ENCODE measurements at places on chromosomes 3 and 15.

- no peak for DNase-seq
Observed at GRCh38 chr3:134363381-134363755, 10.9 kb downstream of the AMOTL2 start.

GRCh38 chr3:114242947-114243346 lies 5.6 kb upstream of the ZNF80 start:
- no peak for DNase-seq

- no peak for DNase-seq
Observed at GRCh38 chr15:83723216-83723615, 69.3 kb downstream of the ADAMTSL3 start.

- no peak for DNase-seq
Observed at GRCh38 chr3:30500666-30501399, 105.6 kb upstream of the TGFBR2 start.

DNA sequence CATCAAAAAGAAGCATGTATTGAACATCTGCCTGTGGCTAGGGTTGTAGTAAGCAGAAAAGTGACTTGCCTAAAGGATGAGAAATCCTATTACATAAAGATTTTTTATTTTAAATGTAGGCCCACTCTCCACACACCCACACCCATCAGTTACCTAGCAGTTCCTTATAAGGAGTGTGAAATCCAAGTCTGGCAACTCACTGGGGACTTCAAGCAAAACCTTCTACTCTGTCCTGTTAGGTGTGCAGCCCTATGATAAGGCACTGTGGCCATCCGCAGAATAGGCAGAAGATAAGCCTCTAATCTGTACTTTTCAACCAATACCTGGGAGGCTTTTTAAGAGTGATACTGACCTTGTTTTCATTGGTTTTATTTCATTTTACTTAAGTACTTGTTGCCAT lies 52.7 kb upstream of the TJP1 start:
- DNase-seq = no peak

GRCh38 chr15:69729167-69729748 lies 276.6 kb downstream of the RPLP1 start:
- peak; percentile 45 for DNase-seq

GRCh38 chr3:160667452-160667851 lies 9.5 kb upstream of the ARL14 start:
- peak; percentile 98 for DNase-seq

DNA sequence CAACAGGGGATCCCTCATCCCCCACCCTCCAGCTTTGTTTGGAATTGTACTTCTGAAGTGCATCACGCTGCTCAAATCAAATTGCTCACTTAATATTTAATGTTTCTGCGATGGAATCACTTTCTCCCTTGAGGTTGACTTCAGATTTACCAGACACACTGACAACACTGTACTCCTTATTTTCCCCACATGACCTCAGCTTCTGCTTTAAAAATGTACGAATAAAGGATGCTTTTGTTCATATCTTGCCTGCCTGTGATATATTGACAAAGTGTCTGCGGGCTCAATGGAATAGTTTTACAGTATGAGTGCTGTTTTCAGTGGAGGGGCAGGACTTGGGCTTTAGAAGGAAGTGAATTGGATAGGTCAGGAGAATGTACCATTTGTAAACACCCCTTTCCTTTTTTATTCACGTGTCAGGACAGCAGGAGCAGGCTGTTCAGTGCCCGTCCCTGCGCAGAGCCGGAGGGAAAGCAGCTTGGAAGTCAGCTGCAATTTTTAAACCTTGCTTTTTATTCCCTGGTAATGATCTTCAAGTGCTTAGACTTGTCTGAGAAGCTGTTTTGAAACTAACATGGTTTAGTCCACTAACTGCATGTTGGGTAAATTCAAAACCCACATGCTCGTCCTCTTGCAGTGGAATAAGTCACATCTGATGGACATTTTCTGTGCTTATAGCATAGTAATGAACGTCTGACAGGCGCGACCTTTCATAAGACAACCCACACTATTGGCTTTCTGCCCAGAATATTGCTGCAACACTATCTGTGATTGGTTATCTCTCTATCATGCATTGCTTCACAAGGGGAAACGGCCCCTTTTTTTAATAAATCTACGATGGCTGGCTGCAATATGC lies 29.9 kb downstream of the MBNL1 start:
- peak; percentile 73 for DNase-seq

- peak; percentile 81 for DNase-seq
Observed at GRCh38 chr3:150106740-150107428, 136.2 kb upstream of the PFN2 start.

- no peak for DNase-seq
Observed at GRCh38 chr3:53193466-53194209, 32.6 kb downstream of the PRKCD start.

DNA sequence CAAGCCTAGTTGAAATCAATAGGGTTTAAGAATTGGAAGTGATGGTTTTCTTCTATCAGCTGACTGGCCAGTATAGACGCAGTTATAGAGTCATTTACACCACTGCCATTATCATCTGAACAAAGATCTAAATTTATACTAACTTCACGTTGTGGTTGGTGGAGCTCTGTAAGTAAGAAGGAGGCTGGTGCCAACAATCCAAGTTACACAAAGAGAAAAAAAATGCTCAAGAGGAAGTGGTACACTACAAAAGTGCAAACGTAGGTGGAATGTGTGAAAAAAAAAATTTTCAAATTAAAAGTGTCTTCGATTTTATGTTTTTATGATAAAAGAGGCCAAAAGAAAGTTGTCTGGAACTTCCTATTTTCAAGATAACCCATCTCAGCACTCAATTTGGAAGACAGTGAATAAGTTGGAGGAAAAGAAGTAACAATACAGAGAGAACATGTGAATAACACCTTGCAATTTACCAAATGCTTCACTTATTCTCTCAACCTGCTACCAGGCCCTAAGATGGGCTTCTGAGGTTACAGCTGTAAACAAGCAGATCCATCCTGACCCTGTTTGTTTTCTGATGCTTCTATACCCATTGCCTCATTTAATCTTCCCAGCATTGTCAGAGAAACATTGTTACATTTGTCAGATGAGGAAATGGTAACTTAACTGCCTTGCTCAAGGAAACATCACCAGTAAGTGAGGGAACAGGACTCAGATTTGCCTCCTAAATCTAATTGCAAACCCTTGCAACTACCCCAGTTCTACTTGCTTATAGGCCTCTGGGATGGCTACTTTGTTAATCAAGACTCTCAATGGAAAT lies 12.0 kb upstream of the TASOR start:
- DNase-seq = no peak

- no peak for DNase-seq
Observed at GRCh38 chr15:89907289-89907688, 5.5 kb downstream of the ARPIN start.

DNA sequence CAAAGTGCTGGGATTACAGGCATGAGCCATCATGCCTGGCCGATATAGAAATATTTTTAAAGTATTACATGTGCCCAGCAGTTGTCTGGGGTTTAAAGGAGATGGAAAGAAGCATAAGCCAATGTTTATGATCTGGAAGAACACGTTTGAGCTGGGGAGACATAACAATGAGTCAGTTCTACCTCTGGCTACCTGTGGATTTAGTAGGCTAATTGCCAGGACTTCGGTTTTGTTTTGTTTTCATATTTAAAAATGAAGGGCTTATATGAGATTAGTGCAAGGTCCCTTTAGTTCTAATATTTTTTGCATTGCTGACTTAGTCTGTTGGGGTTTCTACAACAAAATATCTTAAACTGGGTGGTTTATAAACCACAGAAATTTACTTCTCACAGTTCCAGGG lies 22.9 kb upstream of the TNFSF10 start:
- DNase-seq = peak; percentile 87

DNA sequence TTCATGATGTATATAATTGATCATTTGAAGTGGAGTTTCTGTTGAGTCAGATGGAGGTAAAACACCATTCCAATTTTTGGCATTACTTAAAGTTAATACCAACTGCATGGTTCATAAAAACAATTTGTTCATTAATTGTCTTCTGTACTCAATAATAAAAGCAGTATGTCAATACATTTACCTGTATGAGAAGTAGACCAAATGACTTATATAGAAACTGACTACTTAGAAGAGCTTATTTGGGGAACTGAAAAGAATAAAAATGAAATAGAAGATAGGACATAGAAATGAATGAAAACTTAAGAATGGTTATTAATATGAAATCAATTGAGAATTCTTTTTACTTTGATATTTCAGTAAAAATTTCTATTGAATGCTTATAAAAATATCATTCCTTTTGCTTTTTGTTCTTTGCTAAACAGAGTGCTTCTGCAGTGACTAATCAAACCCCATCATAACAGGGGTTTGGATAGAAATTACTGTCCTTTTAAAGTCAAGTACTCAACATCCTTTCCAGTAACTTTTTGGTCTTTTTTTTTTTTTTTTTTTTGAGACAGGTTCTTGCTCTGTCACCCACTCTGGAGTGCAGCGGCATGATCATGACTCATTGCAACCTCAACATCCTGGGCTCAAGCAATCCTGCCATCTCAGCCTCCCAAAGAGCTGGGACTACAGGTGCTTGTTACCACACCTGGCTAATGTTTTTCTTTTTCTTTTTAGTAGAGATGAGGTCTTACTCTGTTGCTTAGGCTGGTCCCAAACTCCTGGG lies 6.5 kb upstream of the CRYBG3 start:
- peak; percentile 82 for DNase-seq

Data from PC-3 (cell line).